H9 (cell line): ENCODE measurements at places on chromosomes 3 and 15. TPM values are rescaled to one million over a fixed set of nuclear protein-coding genes. Genes with fewer than 3 reads are reported as not detected.

The DUOXA2 gene
- total RNA-seq, result not detected in 2 replicates

The C2CD4A gene
- total RNA-seq, result not detected in 2 replicates

The BSN gene
- 1.9 and 2.4 TPM in 2 replicates for total RNA-seq

The SLC35G2 gene
- 5.4 and 6.6 TPM in 2 replicates for total RNA-seq

The SOX2 gene
- total RNA-seq, result 307 and 316 TPM in 2 replicates

The FGD5 gene
- 7.8 and 8.6 TPM in 2 replicates for total RNA-seq

The FGF7 gene
- not detected in 2 replicates for total RNA-seq

The ZPLD1 gene
- not detected in 2 replicates for total RNA-seq
